Stimulated activated CD4-positive, alpha-beta T cell treated with anti-CD3 and anti-CD28 coated beads, Interleukin-15, amount 100 ng/mL, for 48 hours (primary cell): ENCODE measurements at places on chromosomes 11 and 22.

DNA sequence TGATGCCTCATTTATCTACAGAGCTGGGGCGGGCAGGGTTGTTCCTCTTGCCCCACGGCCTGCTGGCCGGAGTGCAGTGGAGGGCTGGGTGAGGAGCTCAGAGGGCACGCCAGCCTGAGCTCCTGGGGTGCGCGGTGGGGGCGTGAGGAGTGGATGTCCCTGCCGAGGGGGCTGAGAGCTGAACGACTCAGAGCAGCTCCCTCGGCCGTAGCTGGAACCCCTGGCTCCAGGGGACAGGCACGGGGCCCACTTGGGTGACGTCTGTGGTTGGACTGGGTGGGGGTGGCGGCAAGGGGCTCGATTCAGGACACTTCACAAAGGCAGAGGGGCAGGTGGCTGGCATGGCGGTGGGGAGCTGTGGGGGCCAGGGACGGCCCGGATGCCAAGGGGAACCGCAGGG, 62.4 kb downstream of the TRMU start:
- no peak for DNase-seq

DNA sequence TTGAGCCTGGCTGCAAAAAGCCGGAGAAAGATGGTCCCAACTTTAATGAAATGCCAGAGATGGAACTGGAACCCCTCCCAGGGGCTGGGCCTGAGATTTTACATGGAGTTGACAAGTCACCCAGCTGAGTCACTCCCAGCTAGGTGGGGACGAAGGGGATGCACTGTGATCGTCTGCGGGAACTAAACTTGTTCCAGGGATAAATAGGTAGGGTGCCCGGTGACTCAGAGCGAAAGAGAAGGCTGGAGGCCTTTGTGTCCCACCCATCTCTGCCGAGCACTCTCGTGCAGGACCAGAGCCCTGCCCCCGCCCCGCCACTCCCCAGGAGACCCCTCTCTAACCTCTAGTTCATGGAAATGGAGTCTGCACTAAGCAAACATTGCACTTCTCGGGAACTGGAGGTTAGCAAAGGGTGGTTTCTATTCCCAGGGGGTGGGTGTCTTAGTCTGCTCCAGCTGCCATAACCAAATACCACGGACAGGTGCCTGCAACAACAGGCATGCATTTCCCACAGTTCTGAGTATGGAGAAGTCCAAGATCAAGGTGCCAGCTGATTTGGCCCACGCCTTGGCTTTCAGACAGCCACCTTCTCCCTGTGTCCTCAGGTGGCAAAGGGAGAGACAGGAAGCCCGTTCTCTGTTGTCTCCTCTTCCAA, 60.7 kb upstream of the FADD start:
- no peak for DNase-seq

DNA sequence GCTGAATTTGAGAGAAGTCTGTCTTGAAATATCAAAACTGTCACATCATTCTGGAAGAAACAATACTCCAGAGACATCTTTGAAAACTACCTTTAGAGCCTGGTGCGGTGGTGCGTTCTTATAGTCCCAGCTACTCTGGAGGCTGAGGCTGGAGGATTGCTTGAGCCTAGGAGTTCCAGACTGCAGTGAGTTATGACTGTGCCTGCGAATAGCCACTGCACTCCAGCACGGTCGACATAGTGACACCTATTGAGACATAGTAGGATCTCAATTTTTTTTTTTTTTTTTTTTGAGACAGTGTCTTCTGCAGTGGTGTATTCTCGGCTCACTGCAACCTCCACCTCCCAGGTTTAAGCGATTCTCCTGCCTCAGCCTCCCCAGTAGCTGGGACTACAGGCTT, 11.5 kb upstream of the AIFM3 start:
- no peak for DNase-seq

DNA sequence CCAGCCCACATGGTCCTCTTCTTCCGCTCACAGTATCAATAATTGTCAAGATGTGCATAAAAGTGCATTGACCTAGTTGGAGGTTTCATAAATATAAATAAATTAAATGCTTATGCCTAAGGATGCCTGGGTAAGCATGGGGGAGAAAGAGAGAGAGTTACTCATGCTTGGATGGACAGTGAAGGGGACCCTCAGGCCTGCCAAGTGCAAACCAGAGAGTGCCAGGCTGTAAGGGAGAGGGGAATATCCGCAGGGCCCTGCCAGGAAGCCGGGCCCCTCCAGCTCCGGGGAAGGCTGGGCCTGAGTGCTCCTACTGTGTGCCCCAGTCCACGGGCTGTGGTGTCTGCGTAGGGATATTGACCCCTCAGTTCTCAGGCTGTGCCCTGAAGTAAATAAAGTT, 214.6 kb downstream of the DSCAML1 start:
- no peak for DNase-seq

GRCh38 chr22:25929321-25929878, 187.4 kb downstream of the MYO18B start:
- DNase-seq, result no peak

- DNase-seq, result no peak
These were observed 1.3 kb upstream of the PVALB start for GRCh38 chr22:36818010-36818642.

DNA sequence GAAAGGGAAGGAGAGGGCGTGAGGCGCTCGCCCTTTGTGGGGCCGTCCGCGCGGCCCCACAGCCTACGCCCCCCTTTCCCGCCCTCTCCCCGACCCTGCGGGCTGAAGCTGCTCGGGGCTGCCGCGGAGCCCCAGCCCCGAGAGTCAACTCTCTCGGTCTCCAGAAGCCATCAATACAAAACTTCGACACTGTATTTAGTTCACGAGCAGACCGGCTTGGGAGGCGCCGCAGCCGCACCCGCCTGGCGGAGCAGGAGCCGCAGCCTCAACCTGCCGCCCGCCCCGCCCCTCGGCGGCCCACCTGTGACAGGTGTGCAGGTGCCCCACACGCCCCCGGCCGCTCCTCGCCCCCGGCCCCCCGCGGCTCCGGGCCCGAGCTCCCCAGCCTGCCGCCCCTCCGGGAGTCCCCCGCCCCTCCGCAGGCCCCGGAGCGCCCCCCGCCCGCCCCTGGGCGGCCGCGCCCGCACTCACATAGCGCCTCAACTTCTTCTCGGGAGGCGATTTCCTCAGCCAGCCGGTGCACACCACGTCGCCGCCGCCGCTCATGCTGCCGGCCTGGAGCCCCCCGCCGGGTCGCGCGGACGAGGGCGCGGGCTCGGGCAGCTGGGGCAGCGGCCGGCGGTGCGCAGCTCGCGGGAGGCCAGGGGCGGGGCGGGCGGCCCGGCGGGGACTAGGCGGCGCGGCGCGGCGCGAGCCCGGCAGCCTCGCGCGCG, at the start of gene GAB2:
Gene GAB2 (minus strand): TSS at position 646 of the 713 bp plus-strand sequence. CDS start 100 bp downstream, at position 546.
- DNase-seq, result no peak

- DNase-seq, result no peak
These were observed 34.4 kb upstream of the RCN1 start for GRCh38 chr11:32056438-32056837.

DNA sequence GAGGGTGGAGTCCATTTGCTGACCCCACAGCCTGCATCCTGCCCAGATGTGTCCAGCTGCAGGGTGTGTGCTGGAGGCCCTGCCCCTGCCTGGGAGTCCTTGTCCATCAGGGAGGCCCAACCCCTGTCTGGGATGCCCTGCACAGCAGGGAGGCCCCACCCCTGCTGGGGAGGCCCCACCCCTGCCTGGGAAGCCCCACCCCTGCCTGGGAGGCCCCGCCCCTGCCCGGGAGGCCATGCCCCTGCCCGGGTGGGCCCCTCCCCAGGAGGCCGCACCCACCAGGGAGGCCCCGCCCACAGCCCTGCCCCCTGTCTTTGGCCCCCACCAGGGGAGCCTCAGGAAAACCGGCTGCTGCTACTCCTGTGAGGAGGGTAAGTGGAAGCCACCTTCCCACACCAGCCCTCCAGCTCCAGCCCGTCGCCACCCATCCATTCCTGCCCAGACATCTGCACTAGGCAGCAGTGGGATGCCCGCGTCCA, 37.2 kb downstream of the MUC5B start:
- peak; percentile 44 for DNase-seq

- no peak for DNase-seq
These were observed 12.3 kb upstream of the SIK2 start for GRCh38 chr11:111589886-111590499.

- no peak for DNase-seq
These were observed 10.1 kb downstream of the DUSP8 start for GRCh38 chr11:1561955-1562354.

GRCh38 chr11:60376601-60377000, 1.7 kb upstream of the MS4A7 start:
- DNase-seq, result no peak

DNA sequence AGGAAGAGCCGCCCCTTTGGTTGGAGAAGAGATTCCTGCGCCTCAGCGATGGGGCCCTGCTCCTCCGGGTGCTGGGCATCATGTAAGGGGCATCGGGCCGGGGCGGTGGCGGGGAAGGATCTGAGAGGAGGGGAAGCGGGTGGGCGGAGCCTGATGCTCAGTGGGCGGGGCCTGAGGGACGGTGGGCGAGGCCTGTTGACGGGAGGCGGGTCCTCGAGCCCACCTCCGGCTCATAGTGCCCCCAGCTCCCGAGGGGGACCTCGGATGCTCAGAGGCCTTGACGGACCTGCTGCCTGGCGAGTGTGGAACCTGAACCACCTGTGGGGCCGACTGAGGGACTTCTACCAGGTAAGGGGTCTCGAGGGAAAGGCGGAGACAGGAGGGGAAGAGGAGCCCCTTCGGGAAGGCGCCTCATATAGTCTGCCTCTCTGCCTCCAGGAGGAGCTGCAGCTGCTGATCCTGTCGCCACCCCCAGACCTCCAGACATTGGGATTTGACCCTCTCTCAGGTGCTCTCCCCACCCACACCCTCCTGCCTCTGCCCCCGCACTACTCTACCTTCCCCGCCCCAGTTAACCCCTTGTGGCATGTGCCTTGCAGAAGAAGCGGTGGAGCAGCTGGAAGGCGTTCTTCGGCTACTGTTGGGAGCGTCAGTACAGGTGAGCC, 799 bp downstream of the CCDC88B start:
- DNase-seq, result peak; percentile 80

DNA sequence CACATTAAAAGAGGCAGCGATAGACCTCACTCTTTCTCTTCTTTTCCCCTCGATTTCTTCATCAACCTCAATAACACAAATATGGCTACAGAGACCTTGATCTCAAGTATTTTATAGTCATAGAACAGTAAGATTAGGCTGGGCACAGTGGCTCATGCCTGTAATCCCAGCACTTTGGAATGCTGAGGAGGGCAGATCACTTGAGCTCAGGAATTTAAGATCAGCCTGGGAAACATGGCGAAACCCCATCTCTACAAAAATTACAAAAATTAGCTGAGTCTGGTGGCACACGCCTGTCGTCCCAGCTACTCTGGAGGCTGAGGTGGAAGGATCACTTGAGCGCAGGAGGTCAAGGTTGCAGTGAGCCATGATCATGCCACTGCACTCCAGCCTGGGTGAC, 14.6 kb downstream of the SLN start:
- no peak for DNase-seq

- DNase-seq, result no peak
These were observed 17.9 kb downstream of the SEC14L3 start for GRCh38 chr22:30453731-30454510.

DNA sequence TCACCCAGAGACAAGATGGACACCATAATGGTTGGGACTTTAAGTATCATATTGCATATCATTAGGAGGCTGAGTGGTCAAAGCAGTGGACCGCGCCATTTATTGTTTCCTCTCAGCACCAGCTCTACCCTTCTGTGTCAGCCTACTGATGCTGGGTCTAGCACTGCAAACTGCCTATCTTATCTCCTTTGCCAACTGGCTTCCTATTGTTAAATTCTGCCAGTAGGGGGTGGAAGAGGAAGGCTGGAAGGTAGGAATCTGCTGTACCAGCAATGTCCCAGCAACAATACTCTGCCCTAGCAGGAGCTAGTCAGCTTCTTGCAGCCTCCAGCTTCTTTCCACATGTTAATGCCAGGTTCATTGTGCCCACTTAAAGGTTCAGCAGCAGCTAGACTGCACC, 367.1 kb upstream of the PDGFD start:
- no peak for DNase-seq

DNA sequence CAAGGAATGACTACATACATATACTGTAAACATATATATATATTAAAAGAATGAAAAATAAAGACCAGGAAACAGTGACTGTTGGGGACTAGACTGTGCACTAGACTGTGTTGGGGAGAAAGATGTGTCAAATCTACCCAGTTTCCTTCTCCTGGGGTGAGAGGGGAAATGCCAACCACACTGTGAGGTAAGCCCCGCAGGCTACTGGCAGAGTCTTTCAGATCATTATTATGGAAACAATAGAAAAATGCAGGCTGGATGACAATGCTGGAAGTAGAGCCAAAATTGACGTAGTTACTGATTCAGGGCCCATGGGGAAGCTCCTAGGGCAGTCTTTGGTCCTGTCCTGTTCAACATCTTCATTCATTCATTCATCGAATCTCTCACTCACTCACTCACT, 101.4 kb downstream of the C11orf58 start:
- no peak for DNase-seq

- peak; percentile 23 for DNase-seq
These were observed at the start of gene LDLRAD3 for GRCh38 chr11:35943713-35944502. Gene LDLRAD3, plus strand, starts transcription at chr11:35944062. Its CDS starts 37 bp downstream, at chr11:35944099.

DNA sequence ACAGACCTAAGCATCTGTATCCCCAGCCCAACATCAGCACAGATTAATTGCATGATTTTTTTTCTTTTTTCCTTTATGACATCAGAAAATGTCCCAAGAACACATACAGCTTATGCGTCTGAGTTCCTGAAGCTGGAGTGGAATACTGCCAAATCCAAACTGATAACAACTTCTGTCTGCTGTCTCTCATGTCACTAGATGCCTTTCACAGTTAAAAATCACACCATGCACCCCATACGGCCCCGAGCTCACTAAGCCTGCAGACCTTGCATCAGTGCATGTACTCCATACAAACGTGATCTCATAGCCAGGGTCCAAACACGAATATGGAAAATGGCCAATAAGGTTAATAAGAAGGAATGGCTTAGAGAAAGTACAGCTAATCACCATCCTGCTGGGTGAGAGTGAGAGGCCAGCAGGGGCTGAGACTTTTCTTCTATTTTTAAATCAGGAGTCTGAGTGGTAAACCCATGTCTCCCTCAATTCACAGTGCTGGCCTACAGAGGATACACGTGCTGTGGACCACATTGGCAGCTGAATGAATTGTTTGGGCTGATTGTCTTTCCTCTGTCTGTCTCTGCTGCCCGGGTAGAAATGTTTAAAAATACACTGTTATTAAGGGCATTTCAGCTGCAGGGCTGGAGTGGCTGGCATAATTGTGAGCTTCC, 350.6 kb upstream of the RAG2 start:
- no peak for DNase-seq
